HepG2 (cell line): ENCODE measurements at places on chromosomes 3 and 15.

GRCh38 chr15:100710222-100710621 lies 107.8 kb downstream of the ASB7 start:
- no peak for DNase-seq

GRCh38 chr3:126309861-126310655 lies 47.1 kb downstream of the KLF15 start:
- no peak for DNase-seq

DNA sequence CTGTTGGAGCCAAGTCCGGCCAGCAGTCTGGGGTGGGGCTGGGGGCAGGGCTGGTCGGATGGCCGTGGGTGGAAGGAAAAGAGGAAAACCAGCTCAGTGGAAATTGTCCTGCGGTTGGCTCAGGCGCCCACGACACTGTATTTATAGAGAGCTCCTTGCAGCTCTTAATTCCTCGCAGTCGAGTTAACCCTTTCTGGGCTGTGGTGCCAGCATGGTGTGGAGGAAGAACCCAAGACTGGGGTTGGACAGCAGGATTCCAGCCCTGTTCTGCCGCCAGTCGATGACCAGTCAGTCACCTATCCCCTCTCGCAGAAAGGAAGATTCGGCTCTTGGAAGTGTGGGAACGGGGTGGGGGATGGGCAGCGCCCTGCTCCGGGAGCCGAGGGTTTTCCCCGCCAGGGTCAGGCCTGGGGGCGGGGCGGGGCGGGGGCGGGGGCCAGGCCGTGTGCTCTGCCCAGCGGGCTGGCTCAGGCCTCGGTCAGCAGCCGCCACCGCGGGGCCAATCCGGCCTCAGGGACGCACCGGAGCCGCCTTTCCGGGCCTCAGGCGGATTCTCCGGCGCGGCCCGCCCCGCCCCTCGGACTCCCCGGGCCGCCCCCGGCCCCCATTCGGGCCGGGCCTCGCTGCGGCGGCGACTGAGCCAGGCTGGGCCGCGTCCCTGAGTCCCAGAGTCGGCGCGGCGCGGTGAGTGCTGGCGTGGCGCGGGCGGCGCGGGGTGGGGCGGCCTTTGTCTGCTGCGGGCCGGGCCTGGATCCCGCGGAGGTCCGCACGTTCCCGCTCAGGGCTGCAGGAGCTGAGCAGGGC lies at the start of gene CD276:
CD276 (plus strand) TSS at position 607 of the 804 bp plus-strand sequence. CDS start 15,257 bp downstream, outside the sequence.
- peak; percentile 61 for DNase-seq

- no peak for DNase-seq
Measured at GRCh38 chr3:190486908-190487607, 26.8 kb upstream of the IL1RAP start.

DNA sequence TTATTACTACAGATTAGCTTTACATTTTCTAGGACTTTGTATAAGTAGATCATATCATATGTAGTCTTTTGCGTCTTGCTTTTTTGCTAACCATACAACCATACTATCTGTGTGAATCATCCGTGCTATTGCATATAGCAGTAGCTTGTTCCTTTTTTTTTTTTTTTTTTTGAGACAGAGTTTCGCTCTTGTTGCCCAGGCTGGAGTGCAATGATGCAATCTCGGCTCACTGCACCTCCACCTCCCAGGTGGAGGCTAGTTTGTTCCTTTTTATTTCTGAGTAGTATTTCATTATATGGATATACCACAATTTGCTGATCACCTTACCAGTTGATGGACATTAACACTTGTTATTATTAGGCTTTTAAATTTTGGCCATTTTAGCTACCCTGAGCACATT lies 54.5 kb upstream of the TBL1XR1 start:
- DNase-seq: no peak

GRCh38 chr3:4999531-5000184 lies 20.4 kb downstream of the BHLHE40 start:
- DNase-seq: no peak
